ENCODE measurements at places on chromosomes 3 and 15. TPM values are rescaled to one million over a fixed set of nuclear protein-coding genes. Genes with fewer than 3 reads are reported as not detected.

DNA sequence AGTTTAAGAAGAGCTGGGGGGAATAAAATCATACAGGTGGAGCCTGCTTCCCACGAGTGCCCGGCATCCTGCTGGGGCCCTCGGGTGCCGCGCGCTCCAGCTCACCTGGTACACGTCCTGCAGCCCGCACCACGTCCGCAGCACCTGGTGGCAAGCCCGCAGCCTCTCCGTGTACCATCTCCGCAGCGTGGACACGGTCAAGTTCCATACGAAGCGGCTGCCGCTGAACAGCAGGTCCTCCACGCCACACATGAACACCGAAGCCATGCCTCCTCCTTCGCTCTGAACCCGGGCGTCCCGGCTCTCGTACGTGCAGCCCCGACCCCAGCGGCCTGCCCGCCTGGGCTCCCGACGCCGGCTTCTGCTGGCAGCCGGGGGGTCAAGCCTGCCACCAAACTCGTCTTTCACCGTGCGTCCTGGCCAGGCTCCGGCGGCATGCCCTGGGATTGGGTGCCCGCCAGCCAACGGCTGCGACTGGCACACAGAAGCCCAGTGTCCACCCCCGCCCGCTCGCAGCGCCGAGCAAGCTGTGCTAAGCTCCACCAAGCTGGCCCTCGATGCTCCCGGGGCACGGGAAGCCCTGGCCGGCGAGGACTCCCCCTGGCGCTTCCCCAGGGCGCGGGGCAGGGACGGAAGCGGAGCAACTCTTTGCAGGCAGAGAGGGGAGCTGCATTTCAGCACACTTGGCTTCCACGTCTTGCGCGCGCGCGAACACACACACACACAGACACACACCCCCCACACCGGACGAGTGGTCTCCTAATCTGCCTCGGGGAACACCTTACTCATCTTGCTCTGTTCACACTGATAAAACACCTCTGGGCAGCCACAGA is at the start of gene FRMD4B:
Gene FRMD4B (minus strand): TSS at position 366 of the 833 bp plus-strand sequence. CDS start 99 bp downstream, at position 267.
- peak; percentile 33 for DNase-seq

DNA sequence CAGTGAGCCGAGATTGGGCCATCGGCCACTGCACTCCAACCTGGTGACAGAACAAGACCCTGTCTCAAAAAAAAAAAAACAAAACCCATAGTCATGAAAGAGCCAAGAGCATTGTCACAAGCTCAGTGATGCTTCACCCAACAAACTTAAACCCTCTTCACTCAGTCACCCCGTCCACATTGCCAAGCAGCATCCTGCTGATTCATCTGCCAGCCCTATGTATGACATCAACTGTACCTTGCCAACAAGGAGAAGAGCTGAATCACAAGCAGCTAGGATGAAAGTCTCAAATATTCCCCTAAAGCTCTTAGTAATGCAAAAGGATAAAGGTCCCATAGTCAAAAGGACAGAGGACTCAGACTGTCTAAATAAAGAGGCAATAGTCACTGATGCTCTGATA is 90.0 kb downstream of the ANO10 start:
- peak; percentile 77 for DNase-seq

GRCh38 chr3:10968401-10968800 is 24.1 kb upstream of the SLC6A1 start:
- DNase-seq, result no peak

DNA sequence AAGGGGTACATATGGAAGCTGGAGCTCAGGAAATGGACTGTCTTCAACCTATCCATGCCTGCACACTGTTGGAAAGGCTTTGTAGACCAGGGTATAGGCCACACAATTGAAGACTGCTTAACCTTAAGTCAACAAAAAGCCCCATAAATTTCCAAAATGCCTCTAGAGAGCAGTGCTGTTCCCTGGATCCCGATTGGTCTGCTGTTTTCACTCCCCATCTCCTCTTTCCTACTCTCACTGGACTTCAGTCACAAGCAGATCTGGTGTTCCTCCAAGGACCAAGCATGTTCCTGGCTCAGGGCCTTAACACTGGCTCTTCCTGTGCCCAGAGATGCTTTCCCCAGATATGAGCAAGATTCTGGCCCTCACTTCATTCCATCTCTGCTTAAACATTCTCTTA is 22.8 kb upstream of the LRRC34 start:
- no peak for DNase-seq

DNA sequence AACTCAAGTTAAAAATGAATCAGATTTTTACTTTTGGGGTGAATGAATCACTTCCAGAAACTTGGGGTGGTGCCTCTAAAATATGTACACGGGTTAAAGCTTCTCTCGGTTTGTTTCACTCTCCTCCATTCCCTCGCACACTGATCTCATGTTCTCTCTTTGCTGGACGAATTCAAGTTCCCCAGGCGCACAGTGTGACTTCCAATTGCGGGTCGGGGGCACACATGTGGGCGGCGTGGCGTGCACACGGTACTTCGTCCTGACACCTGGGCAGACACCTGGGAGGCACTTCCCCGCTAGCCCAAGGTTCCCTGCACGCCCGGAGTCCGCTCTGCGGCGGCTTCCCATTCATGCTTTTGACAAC is 692 bp downstream of the SCAANT1 start:
- DNase-seq, result no peak

DNA sequence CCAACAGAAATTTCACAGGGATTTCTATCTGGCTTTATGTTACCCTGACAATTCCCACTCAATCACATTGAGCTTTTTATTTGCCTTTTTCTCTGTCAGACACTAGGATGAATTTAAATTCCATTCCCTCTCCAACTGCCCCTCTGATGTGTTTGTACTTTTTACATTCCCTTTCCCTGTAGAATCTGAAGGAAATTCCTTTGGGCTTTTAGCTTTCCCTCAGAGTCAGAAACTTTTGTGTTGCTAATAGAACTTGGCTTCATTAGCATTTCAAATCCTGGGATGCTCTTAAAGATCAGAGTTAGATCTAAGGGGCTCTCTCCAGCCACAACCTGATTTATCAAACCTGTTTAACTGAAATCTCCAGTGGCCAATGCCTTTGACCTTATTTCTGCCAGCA is 7.9 kb upstream of the RARB start:
- no peak for DNase-seq

DNA sequence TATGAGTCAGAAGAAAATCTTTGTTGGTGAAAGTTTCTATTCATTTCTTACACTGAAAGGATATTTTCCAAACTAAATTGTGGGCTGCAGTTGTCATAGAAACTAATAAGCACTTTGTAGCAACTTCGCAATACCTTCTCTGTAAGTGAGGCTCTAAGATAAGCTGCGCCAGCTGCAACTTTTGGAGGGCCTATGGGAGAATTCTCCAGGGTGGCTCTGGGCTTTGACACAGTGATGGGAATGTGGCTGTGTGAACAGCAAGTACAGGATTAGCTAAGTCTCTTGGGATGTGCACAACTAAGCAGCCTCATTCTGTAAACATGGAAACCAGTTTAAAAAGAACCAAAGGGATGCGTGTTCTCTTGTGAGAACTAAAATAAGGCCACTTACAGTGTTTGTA is 124.6 kb upstream of the SGO1 start:
- DNase-seq, result no peak

DNA sequence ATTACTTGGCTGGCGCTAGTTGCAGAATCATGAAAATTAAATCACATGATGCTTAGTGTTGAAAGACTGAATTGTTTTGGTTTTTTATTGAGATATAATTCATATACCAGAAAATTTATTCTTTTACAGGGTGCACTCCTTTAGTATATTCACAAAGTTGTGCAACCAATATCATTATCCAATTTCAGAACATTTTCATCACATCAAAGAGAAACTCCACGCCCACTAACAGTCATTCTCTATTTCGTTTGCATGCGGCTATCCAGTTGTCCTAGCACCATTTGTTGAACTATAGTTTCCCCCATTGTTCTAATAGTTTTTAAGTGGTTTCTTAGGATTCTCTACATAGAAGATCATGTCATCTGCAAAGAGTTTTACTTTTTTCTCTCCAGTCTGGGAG is 3.7 kb downstream of the EHD4 start:
- no peak for DNase-seq

GRCh38 chr3:156379327-156379726 is 175.6 kb downstream of the SSR3 start:
- no peak for DNase-seq

- peak; percentile 15 for DNase-seq
Observed at GRCh38 chr3:126847061-126847460, 135.9 kb upstream of the PLXNA1 start.

DNA sequence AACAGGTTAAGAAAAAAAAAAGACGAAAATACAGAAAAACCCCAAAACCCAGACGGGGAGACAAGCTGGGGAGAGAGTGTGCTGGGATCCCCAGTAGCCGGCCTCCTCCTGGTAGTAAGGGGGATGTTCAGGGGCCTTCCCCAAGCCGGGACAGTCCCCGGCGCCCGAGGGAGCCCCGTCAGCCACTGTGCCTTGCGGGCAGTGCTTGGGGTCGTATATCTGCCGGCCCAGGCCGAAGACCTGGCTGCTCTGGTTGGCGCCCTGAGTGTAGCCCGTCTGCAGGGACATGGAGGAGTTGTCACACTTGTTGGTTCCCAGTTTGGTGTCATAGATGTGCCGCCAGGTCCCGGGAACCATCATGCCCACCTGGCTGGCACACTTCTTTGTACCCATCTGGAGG is 287.2 kb upstream of the GADL1 start:
- DNase-seq, result no peak

DNA sequence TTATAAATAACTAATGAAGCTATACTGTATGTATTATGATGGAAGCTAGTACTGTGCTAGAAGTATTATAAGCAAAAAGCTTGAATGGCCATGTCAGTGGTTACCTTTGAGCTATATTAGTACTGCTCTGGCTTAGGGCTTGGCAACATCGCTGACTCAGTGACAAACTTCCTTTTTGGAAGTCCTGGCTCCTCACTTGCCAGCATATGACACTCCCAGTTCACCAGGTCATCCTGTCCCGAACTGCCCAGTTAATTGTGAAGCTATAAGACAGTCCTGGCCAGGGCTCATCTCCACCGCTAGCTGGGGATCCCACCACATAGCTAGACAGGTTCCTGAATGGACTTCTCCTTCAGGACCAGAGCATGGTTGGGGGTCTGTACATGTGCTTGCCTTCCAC is 31.9 kb downstream of the RAB8B start:
- peak; percentile 26 for DNase-seq

DNA sequence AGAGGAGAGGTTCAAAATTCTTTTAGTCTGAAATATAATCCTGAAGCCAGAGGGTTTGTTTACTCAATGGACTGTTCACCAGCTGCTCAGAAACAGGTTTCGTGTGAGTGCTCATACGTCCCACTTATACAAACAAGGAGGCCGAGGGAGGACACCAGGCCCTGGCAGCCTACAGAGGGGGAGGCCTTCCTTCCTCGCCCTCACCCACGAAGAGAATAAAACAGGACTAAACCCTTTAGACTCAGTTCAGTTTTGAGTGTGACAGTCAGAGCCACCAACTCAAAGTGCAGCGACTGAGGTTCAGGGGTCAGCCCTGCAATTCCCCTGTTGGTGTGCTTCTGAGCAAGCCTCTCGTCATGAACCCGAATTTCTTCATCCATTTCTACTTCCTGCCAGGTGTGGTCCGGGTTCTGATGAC is 17.3 kb downstream of the FAM174B start:
- peak; percentile 38 for DNase-seq

GRCh38 chr3:98240131-98240530 is 23.9 kb upstream of the OR5H6 start:
- no peak for DNase-seq

CCR4 gene
- not detected for total RNA-seq

TGM4 gene
- 0.35 TPM for total RNA-seq

EPHB1 gene
- total RNA-seq, result 17.4 TPM

VPS39 gene
- 62.5 TPM for total RNA-seq

UTS2B gene
- total RNA-seq, result not detected

GATM gene
- 1.3 TPM for total RNA-seq

TGM5 gene
- total RNA-seq, result 0.25 TPM
